ENCODE measurements at places on chromosomes 6 and 20. TPM values are rescaled to one million over a fixed set of nuclear protein-coding genes. Genes with fewer than 3 reads are reported as not detected.

Gene OR12D3
- not detected for total RNA-seq

Gene OVOL2
- 1.5 TPM for total RNA-seq

Gene PRPF6
- total RNA-seq: 67.9 TPM

Gene PRSS35
- 6.9 TPM for total RNA-seq

Gene SLPI
- total RNA-seq: not detected

Gene DYNLT2
- 3.2 TPM for total RNA-seq
